ENCODE measurements at places on chromosomes 2 and 18. TPM values are rescaled to one million over a fixed set of nuclear protein-coding genes. Genes with fewer than 3 reads are reported as not detected.
A peak's percentile ranks its signal among the peaks of the same experiment; 100 is the strongest.

- no peak for DNase-seq
Observed at GRCh38 chr2:226845386-226846116, 9.7 kb downstream of the RHBDD1 start.

DNA sequence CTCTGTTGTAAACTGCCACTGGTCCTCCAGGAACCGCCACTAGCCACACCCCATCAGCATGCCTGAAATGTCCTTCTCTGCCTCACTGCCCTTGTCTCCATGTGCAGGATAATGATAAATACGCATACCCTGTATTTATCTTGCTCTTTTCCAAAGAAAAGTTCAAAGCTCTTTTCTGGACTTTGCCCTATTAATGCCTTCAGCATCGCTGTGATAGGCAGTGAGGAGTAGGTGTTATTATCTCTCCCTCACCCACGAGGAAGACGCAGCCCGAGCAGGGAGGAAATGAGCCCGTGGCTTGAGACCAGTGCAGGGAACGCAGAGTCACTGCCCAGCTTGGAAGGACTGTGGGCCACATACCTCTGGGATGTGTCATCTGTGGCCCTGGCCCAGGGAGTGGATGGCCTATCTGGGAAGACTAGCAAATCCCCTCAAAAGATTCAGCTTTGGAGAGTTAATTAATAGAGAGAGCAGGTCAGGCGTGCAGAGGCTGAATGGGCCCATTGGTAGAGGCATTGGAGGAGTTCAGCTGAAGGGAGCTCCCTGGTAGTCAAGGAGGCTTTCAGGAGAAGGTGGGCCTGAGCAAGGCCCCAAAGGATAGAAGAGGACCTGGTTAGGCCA is 39.5 kb upstream of the MCFD2 start:
- peak; percentile 31 for DNase-seq

DNA sequence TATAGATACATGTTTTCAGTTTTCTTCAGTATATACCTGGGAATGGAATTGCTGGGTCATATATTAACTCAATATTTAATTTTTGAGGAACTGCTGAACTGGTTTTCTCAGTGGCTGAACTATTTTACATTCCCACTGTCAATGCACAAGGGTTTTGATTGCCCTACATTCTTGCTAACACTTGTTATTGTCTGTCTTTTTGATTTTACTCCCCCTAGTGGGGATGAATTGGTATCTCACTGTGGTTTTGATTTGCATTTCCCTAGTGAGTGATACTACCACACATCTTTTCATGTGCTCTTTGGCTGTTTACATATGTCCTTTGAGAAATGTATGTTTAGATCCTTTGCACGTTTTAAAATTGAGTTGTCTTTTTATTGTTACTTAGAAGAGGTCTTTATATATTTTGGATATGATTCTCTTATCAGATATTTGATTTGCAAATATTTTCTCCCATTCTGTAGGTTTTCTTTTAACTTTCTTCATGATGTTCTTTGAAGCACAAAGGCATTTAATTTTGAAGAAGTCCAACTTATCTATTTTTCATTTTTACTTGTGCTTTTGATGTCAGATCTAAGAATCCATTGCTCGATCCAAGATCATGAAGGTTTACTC is 36.2 kb downstream of the ASB1 start:
- DNase-seq, result no peak

DNA sequence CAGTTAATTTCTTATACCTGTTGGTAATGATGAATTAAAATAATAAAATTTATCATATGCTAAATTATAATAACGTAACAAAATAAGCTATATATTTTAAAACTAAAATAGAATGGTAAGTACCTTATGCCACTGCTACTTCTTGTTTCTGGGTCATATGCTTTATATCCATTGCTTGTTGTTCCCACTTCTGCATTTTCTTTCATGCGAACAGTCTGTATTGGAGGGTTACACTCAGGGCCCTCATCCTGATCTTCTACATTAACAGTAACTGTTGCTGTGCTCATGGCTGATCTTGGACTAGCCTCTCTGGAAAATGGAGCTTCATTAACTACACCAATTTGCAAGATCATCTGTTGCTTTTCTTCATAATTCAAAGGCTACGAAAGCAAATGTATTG is 22.2 kb downstream of the DSC2 start:
- no peak for DNase-seq

GRCh38 chr2:209564816-209565215 is 141.0 kb downstream of the MAP2 start:
- DNase-seq, result peak; percentile 42

- DNase-seq, result peak; percentile 63
Observed at GRCh38 chr18:48850822-48851598, 99.8 kb downstream of the SMAD7 start.

GRCh38 chr2:165462443-165462842 is 7.1 kb upstream of the CSRNP3 start:
- no peak for DNase-seq

DNA sequence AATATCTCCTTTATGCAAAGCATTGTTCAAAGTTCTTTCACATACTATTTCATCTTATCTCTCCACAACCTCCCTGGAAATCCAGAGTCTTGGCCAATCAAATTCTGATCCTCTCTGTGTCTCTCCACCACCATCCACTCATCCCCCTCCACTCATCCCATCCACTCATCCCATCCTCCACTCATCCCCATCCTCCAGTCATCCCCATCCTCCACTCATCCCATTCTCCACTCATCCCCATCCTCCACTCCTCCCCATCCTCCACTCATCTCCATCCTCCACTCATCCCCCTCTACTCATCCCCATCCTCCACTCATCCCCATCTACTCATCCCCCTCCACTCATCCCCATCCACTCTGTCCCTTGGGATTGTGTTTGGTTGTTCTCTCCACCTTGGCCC is 101.1 kb downstream of the BCL2 start:
- DNase-seq, result no peak

DNA sequence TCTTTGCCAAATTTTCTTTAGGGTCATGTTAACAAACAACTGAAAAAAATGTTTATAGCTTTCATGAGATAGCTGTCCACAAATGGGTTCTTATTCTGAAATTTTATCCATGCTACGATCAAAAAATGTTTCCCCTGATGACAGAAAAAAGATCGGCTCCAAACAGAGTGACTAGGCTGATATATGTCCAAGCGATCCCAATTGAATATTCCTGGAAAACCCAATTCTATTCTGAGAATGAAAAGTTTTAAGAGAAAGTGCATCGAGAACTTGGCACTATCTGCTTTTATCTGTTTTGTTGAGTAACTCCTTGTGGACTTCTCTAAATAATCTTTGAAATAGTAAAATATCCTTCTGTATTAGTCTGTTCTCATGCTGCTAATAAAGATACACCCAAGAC is 19.1 kb downstream of the KCNE4 start:
- DNase-seq, result no peak

DNA sequence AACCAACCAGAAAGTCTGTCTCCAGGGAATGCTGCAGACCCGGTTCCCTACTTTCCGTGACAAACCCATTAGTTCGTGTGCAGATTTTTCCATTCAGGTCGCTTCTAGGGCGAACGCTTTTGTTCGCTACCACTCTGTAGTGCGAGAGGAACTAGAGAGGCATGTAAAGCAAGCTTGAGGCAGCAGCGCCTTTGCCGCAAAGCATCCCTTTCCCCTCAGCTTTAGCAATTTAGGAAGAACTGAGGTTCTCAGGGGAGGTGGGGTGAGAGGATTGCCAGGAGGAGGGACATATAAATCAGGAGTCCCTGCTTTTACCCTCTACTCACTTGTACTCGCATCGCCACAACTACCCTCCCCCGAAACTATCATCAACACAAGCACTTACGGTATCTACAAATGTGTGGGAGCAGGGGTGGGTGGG is 748 bp upstream of the ZNF804A start:
- DNase-seq, result no peak

DNA sequence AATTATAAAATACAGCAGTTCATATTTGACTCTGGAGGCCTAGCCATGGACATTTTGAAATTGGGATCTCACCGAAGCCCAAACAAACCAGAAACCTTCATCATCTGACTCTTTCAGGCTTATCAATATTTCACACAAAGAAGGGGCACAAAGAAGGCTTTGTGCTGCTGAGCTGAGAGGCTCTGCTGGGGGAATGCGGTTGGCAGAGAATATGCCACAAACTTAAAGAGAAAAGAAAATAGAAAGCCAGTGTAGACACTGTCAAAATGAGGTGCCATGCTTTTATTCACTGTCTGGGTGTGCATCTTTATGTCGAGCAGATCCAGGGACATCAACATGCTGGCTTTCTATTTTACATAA is 162.6 kb downstream of the QPCT start:
- DNase-seq, result no peak

GRCh38 chr2:75375646-75376582 is 176.6 kb upstream of the TACR1 start:
- no peak for DNase-seq

- no peak for DNase-seq
Observed at GRCh38 chr2:78175645-78176044, 653.5 kb upstream of the LRRTM4 start.

DNA sequence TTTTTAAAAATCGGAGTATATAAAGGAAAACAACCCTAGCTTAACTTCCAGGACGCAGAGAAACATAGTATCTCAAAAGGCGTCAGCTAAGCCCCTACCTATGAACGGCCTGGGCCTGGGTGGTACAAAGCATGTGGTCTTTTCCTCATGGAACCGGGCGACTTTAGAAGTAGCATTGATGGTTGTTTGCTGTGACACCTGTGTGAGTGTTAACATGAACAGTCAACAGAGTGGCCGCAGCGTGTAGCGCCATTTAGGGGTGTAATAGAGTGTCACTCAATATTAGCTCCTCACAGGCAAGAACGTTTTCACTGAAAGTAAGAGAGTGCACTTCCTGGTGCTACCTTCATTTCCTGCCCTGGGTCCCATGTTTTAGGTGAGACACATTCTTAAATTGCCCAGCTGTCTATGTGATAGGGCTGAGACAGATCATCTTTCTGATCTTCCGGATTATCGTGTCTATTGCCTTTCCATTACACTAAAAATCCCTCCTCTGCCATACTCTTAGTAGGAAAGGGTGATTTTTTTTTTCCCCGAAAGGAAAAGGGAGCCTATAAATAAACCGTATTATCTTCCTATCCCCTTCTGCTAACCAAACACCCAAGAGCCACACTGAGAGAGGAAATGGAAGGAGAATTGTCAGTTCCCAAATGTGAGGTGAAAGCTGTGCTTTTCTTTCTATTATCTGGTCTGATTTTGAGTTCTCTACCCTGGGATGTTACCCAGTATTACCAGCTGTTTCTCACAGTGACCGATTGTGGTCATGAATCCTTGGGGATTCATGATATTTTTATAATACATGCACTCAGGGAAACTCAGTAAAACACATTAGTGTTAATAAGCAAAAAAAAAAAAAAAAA is 1.3 kb downstream of the GORASP2 start:
- no peak for DNase-seq

- DNase-seq, result no peak
Observed at GRCh38 chr2:119229716-119230115, 6.1 kb downstream of the STEAP3 start.

GRCh38 chr2:172597176-172597842 is 41.4 kb downstream of the PDK1 start:
- DNase-seq, result no peak

GRCh38 chr2:37688771-37689468 is 17.5 kb upstream of the CDC42EP3 start:
- no peak for DNase-seq

DNA sequence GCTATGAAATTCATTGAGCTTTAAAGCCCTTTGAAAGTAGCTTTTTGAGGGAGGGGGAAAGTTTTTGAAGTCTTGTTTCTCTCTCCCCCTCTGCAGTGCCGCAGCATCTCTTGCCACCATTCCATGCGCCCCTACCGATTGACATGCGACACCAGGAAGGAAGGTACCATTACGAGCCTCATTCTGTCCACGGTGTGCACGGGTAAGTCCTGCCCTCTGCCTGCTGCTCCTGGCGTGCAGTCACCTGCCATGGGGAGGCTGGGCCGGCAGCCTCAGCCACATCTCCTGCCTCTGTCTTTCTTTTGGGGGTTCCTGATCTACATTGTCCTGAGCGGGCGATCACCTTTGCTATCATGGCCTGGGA is 191.6 kb downstream of the GLI2 start:
- DNase-seq, result no peak

DNA sequence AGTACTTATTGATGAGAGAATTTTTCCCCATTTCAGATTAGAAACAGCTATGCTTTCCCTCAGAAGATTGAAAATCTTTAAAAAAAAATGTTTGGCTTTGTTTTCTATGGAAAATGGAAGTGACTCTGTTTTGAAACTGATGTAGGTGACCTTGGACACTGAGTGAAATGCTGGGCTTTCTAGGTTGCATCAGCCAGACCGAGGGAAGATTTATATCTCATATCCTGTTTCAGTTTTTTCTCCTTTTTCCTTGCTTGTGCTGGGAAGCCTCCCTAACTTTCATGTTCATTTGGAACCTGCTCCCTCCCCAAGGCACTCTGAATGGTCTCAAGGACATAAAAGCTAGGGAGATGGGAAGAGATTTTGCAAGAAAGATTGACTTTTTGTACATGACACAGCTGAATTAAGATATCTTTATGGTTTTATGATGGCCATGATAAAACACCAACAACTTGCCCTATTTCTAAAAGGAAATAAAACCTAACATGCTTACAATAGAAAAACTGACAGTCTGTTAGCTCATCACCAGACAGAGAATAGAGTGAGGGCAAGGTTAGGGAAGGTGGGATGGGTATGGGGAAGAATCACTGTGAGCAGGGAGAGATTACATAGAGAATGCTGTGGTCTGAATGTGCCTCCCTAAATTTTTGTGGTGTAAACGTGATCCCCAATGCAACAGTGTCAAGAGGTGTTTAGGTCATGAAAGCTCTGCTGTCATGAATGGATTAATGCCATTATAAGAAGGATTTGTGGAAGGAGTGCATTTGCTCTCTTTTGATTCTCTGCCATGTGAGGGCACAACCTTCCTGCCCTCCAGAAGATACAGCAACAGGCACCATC is 249.7 kb downstream of the TPGS2 start:
- DNase-seq, result peak; percentile 46

GRCh38 chr2:10132043-10132575 is 9.6 kb downstream of the RRM2 start:
- DNase-seq, result no peak

DNA sequence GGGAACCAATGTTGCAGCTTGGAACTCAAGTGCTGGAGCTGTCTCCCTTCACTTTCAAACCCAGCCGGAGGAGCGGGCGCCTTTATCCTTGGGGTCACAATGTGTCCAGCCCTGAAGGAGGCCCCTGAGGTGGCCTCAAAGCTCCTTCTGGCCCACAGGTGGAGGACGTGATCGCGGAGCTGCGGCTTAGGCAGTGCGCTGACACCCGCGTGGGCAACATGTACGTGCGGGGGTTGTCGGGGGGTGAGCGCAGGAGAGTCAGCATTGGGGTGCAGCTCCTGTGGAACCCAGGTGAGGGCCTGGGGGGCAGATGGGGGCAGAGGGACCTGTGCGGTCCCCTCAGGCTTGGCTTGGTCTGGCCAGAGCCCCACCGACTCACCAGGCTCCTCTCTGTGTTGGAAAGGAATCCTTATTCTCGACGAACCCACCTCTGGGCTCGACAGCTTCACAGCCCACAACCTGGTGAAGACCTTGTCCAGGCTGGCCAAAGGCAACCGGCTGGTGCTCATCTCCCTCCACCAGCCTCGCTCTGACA is 13.5 kb downstream of the ABCG8 start:
- no peak for DNase-seq

- DNase-seq, result no peak
Observed at GRCh38 chr2:2171624-2172023, 159.5 kb downstream of the MYT1L start.

MYOM1 gene
- total RNA-seq, result 6.8 TPM

KCNE4 gene
- total RNA-seq, result 4.2 TPM

ALPI gene
- 0.09 TPM for total RNA-seq

CCT4 gene
- 99.3 TPM for total RNA-seq

Data from kidney (tissue), 22 donors.